ENCODE measurements at places on chromosomes 13 and 19. TPM values are rescaled to one million over a fixed set of nuclear protein-coding genes. Genes with fewer than 3 reads are reported as not detected.

The OVOL3 gene
- total RNA-seq: not detected

The NLRP13 gene
- total RNA-seq: not detected

The ZNF497 gene
- total RNA-seq: 1.5 TPM

DNA sequence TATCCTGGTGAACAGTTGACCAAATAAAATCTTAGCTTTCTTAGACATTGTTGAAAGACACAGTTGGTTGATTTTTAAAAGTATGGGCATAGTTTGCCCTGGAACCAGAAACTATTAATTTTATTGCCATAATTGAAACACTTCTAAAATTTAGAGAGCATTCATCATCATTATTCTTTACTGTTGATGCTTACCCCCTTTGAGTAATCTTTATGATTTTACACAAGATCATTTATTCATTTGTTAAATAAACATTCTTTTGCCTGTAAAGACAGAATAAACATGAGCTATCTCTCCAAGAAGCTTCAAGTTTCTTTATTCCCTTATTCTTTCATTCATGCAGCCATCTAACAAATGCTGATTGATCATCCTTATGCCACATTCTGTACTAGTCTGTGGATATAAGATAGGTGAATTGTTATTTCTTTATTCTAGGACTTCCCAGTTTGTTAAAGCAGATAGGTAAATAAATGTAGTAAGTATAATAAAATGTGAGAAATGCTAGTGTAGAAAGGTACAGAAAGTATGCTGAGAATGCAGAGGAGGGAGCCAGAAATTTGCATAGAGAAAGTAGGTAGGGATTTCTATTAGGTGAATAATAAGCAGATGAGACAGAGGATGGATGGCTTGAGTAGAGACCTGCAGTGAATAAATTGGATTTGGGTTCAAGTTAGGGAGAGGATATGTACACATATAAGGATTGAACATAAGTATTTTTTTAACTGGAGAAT lies 8.2 kb downstream of the SERTM1 start:
- DNase-seq: no peak

DNA sequence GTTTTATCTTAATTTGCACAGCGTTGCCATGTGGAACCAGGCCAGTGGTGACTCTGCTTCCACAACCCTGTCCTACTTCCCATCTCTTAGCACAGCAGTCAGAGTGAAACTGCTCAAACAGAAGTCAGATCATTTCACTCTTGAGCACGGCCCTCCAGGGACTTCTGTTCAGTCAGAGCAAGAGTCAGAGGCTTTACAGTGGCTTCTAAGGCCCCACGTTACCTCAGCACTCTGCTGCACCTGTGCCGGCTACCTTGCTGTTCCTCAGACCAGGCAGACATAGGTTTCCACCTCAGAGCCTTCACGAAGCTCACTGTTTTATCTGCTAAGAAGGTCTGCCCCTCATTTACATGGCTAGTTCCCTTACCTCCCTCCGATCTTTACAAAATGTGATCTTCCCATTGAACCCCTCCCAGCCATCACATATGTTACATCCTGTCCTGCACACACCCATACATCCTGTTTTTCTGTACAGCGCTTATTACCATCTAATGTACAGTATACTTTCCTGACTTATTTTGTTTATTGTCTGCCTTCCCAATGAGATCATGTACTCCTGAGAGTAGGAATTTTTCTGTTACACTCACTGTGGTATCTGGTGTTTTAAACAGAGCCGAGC lies 41.6 kb downstream of the TM9SF2 start:
- DNase-seq: peak; percentile 51

DNA sequence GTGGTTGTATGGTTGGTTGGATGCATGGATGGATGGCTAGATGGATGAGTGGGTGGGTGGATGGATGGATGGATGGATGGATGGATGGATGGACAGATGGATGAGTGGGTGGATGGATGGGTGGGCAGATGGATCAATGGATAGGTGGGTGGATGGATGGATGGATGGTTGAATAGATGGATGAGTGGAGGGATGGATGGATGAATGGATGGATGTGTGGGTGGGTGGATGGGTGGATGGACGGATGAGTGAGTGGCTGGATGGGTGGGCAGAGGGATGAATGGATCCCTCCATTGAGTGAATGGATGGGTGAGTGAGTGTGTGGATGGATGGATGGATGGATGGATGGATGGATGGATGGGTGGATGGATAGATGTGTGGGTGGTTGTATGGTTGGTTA lies 9.0 kb upstream of the NMRK2 start:
- no peak for DNase-seq

DNA sequence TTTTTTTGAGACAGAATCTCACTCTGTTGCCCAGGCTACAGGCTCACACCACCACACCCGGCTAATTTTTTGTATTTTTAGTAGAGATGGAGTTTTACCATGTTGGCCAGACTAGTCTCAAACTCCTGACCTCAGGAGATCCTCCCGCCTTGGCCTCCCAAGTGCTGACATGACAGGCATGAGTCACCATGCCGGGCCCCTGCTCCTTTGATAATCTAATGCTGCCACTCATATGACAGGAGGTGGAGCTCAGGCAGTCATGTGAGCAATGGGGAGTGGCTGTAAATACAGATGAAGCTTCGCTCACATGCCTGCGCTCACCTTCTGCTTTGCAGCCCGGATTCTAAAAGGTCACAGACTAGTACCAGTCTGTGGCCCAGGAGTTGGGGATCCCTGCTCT lies 25.1 kb downstream of the ARHGEF18 start:
- DNase-seq: no peak

DNA sequence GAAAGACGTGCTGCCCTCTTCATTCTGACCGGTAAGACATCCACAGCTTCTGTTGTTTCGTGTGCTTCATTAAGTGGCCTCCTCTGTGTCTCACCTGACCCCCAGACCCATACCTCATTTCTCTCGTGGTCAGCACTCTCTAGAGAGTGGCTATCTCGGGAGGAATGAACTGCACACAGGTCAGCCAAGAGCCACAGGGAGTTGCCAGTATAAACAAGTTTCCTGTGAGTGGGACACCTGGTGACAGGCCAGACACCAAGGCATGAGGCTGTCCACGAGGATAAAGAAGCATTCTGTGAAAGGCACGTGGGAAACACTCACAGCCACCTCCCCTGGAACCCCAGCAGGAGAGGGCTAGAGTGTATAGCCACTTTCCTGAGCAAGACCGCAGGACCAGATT lies 115.8 kb downstream of the NUFIP1 start:
- DNase-seq: peak; percentile 78

- DNase-seq: peak; percentile 87
Measured at GRCh38 chr19:6476155-6476895, 5.3 kb downstream of the DENND1C start.

GRCh38 chr19:29031216-29031615 lies 181.7 kb downstream of the UQCRFS1 start:
- no peak for DNase-seq

DNA sequence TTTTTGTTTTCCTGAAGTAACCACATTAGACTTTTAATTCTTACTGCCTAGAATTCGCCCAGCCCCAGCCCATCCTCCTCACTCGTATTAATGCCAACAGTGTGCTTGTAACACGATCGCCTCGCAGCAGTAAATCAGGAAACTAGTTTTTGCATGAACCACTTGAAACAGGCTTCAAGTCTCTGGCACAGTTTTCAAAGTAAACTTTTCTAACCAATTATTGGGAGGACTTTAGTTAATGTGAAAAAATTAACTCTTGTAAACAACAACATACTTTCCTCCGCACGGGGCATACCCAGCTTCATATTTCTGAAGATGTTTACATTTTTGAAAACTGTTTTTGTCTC lies 39.2 kb downstream of the TNFRSF19 start:
- DNase-seq: peak; percentile 71

GRCh38 chr19:45078390-45079062 lies 534 bp upstream of the GEMIN7 start:
- DNase-seq: no peak

DNA sequence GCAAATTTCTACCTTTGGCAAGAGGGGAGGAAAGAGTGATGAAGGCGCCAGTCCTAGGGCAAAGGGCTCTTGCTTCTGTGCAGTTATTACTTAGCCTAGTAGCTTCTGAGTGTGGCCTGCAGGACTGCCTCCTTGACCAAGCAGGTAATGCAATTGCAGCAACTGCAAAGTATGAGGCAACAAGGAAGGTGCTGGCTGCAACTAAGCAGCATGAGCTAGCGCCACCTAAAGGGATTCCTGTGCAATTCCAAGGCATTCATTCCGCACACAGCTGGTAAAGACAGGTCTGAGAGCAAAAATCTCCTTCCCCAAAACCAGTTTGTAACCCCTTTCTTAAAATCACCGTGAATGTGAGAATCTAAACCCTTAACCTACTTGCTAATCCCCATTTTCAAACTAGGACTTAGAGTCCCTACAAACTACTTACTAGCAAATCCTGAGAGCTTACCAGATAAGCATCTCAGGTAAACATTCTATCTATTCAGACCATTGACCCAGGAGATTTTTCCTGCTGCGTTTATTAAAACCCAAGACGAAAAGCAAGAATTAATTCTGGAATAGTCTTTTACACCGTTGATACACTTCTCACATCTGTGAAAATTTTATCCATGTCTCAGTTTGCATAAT lies 62.9 kb downstream of the DCT start:
- peak; percentile 56 for DNase-seq

DNA sequence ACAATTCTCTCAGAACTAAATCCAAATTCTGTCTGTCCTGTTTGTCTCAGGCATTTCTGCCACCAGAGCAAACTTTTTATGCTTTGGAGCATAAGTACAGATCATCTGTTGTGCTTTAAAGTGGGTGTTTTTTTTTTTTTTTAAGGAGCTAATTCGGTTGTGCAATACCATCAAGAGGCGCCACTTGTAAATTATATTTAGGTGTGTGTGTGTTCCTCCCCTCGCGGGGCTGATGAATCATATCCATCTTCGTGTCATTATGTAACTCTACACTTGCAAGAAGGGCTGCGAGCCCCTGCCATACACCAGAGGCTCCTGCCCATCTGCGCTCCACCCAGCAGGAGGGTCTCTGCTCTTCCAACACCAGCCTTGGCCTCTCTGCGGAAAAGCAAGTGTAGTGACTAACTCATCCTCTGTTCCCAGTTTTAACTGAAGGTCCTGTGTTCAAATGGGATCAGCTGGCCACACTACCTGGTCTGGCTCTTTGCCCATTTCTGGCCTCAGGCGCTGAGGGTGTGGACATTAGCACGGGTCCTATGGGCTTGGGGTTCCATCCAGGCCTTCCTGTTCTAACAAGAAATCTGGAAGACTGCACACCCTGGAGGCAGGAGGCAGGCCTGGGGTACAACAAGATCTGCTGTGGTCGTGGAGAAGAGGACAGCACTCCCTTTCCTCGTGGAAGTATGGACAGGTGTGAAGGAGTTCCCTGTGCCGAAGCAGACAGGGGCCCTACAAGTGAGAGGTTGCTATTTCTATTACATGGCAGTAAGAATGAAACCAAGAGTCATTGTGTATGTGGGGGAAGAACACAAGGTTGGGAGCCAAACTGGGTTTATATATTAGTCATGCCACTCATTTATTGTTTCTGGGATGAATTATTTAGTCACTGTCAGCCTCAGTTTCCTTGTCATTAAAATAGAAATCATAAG lies 96.1 kb upstream of the MBNL2 start:
- no peak for DNase-seq

- DNase-seq: peak; percentile 88
Measured at GRCh38 chr19:10505583-10506229, 2.5 kb upstream of the KEAP1 start.

GRCh38 chr13:68745502-68745901 lies 1362.1 kb upstream of the ATXN8OS start:
- DNase-seq: no peak

GRCh38 chr19:3125900-3126524 lies 9.8 kb upstream of the GNA15 start:
- DNase-seq: peak; percentile 79

DNA sequence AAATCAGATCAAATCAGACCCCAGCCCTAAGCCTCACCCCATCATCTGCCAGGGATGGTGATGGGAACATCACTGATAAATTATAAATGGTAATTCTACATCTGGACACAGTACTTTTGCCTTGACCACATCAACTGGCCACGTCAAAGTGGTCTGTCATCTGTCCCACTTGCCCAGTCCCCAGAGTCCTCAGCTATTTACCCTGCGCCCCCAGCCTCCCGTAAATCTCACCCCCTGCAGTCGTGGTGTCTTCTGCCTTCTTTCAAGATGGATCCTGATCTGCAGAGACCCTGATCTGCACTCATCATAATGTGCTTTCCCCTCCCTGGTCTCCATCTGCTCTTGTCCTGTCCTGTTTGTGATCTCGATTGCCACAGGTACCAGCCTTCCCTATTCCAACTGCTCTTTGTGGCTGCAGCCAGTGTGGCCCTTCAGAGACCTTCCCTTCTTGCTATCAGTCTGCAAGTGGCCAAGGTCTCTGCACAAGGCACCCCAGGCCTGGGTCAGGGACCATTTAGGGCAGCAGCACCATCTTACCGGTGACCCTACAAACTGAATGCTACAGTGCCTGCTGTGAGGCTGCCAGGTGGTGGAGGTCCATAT lies 26.7 kb upstream of the POP4 start:
- DNase-seq: no peak

DNA sequence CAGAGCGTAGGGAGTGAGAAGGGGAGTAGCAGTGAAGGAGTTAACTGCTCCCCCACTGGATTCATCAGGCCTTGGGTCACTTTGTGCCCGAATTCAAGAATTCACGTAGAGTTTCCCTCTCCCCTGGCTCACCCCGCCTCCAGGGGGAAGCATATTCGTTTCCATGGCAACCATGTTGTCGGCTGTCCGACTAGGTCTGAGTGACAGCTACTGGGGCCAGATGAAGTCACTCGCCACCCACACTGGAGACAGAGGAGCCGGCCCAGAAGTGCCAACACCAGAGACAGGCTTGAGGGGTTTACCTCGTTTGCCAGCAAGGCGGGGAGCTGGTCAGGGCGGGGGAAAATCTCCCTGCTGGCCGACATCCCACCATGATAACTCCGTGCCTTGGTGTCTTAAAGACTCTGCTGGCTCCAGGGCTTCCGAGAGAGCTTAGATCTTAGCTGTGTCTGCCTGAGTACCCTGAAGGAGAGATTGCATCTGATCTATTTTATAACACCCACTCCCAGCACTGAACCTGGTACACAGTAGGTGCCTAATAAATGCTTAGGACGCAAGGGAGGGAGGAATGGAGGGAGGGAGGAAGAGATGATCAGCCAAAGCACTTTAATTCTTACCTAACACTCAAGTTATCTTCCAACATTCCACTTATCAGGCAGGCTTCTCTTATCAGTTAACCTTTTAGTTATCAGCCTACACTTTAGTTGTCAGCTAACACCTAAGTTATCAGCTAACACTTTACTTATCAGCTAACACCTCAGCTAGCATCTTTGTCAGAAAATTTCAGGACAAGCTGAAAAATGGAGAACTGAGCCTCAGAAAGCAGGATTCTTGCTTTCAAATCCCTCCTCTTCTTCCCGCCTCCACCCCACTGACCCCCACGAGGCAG lies 57.2 kb upstream of the ZNRF4 start:
- peak; percentile 20 for DNase-seq

GRCh38 chr19:17504030-17504429 lies 7.4 kb upstream of the PGLS start:
- DNase-seq: no peak
